ENCODE measurements at places on chromosomes 7 and 10. TPM values are rescaled to one million over a fixed set of nuclear protein-coding genes. Genes with fewer than 3 reads are reported as not detected.

GRCh38 chr7:132495936-132496335 is 80.3 kb downstream of the PLXNA4 start:
- no peaks in the 10 kb centered on the region for H3K27me3 ChIP-seq
- H3K36me3 ChIP-seq = no peaks in the 10 kb centered on the region
- H3K4me1 ChIP-seq = peaks cover 4% of the 10 kb centered on the region
- no peak for DNase-seq
- no peak overlapping the region for H3K4me3 ChIP-seq
- no peak overlapping the region for H3K27ac ChIP-seq

- H3K27me3 ChIP-seq = no peaks in the 10 kb centered on the region
- no peaks in the 10 kb centered on the region for H3K36me3 ChIP-seq
- no peak overlapping the region for H3K27ac ChIP-seq
- H3K4me1 ChIP-seq = peaks cover 52% of the 10 kb centered on the region
- no peak overlapping the region for H3K4me3 ChIP-seq
Observed at GRCh38 chr10:71272056-71272771, 46.8 kb upstream of the SLC29A3 start.

DNA sequence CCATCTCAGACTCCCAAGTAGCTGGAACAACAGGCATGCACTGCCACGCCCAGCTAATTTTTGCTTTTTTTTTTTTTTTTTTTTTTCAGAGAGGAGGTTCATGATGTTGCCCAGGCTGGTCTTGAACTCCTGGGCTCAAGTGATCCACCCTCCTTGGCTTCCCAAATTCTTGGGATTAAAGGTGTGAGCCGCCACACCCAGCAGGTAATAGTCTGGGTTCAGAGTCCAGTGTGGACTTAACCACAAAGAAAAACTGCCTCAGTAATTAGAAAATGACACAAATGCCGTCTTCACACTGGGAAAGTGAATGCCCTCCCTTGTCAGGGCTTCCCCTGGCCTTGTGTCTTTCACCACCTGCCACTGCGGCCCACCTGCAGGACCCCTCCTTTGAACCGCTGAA is 101.1 kb downstream of the RAB11FIP2 start:
- H3K4me1 ChIP-seq = no peaks in the 10 kb centered on the region
- no peak for DNase-seq

DNA sequence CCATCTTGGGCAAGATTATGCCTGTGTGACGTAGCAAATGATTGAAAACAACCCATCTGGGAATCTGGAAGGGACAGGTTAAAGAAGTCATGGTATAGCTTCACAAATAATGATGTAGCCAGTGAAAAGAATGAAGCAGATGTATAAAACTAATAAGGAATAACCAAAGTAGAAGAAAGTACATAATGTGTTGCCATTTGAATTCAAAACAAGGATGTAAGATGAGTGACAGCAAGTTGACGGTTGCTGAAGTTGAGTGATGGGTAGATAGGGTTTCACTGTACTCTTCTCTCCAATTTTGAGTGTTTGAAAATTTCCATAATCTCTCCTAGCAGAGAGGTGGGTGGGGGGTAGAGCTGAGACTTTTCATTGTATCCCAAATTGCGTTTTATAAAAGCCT is 133.6 kb downstream of the FANK1 start:
- H3K27ac ChIP-seq = no peak overlapping the region
- DNase-seq = no peak
- H3K36me3 ChIP-seq = no peaks in the 10 kb centered on the region
- no peak overlapping the region for H3K4me3 ChIP-seq
- H3K27me3 ChIP-seq = no peaks in the 10 kb centered on the region

GRCh38 chr7:133851411-133851810 is 275.7 kb upstream of the LRGUK start:
- no peak overlapping the region for H3K4me3 ChIP-seq
- no peaks in the 10 kb centered on the region for H3K36me3 ChIP-seq
- H3K27ac ChIP-seq = no peak overlapping the region
- peaks cover 9% of the 10 kb centered on the region for H3K4me1 ChIP-seq
- H3K27me3 ChIP-seq = no peaks in the 10 kb centered on the region
- no peak for DNase-seq

The DNAJC9 gene
- 7.4 TPM for total RNA-seq
